EH (cell line): ENCODE measurements at places on chromosomes 1 and 21.

DNA sequence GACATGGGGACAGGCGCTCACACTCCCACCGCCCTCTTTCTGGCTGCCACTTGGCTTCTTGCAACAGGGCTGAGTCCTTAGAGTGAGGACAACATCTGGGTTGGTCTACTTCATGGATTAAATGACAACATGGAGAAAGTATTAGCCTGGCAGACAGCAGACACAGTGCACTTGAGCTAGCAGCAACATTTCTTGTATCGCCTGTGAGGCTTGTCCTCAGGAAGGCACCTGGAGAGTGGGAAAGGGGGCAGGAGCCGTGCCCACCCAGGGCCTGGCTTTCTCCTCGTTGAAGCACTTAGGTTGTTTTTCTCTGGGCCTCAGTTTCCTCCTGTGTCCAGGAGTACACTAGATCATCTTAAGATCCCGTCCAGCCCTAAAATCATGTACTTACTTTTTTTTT, 3.7 kb downstream of the ELF3 start:
- no peak for DNase-seq

DNA sequence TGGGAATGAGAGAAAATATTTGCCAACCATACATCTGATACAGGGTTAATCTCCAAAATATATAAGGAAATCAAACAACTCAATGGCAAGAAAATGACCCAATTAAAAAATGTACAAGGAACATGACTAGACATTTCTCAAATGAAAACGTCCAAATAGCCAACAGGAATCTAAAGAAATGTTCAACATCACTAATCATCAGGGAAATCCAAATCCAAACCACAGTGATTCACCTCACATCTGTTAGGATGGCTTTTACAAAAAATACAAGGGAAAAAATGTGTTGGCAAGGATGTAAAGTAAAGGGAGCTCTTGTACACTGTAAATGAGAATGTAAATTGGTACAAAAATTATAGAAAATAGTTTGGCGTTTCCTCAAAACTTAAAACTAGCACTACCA, 54.7 kb upstream of the ZRANB2 start:
- DNase-seq = no peak

DNA sequence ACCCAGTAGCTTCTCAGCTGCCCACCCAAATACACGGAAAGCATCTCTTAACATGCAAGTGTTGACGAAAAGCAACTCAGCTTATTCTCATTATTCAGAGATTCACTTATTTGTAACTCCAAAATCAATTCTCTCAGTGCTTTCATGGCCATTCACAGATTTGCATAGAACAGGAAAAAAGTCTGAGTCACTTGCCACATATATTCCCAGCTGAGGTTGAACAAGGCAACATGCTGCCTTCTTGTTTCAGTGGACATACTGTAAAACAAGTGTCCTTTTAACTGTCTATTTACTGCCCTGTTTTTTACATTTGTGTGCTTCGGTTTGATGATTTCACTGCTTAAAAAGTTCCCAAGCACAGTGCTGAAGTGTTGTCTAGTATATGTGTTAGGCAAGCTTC, 273.0 kb downstream of the LTN1 start:
- peak; percentile 57 for DNase-seq

DNA sequence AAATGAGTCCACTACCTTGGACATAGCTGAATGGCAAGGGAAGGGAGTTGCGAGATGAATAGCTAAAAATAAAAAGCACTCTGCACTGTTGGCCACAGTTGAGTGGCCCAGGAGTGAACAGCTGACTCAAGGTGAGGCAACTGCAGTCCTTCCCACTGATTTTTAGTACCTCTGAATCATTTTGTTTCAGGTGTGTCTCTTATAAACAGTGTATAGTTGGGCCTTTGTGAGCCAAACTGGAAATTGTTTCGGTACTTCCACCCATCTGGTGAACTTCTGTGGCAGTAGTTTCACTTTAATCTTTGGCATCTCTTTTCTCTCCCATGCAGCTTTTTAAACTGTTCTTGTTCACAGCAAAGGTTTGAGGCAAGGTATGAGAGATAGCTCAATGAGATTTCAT, 122.7 kb downstream of the VAV3 start:
- DNase-seq = no peak

GRCh38 chr1:5481889-5482288, 510.3 kb downstream of the NPHP4 start:
- DNase-seq = no peak

GRCh38 chr21:32350211-32350980, 42.4 kb downstream of the URB1 start:
- no peak for DNase-seq
